Mammary epithelial cell (primary cell): ENCODE measurements at places on chromosomes 3 and 15. TPM values are rescaled to one million over a fixed set of nuclear protein-coding genes. Genes with fewer than 3 reads are reported as not detected.

- DNase-seq = no peak
Observed at GRCh38 chr15:67164811-67165253, 89.6 kb downstream of the AAGAB start.

GRCh38 chr3:25686766-25687165, 22.1 kb upstream of the TOP2B start:
- DNase-seq = no peak

DNA sequence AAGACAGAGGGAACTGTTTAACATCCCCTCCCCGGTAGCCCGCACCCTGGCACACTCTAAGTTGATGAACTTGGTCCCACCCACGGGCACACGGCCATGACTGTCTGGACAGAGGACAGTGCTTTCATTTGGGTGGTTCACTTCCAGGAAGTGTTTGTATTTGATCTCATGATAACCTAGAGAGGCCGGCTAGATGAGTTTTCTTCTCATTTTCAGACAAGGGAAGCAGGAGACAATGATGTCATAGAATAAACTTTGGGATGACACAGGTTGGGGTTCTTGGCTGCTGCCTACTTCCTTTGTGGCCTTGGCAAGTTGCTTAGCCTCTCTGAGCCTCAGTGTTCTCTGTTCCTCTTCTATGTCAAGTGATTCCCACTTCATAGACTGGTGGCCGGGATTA, 16.1 kb upstream of the LYSMD4 start:
- no peak for DNase-seq

GRCh38 chr3:5292512-5292911, 105.0 kb downstream of the EDEM1 start:
- no peak for DNase-seq

GRCh38 chr3:10581251-10581650, 75.9 kb upstream of the ATP2B2 start:
- DNase-seq = no peak

- DNase-seq = no peak
Observed at GRCh38 chr15:89813381-89814111, 1.1 kb downstream of the ANPEP start.

The SOX2 gene
- total RNA-seq = not detected in 2 replicates

GRCh38 chr3:142930463-142930862, 33.0 kb downstream of the PAQR9 start:
- no peak for DNase-seq

- no peak for DNase-seq
Observed at GRCh38 chr3:181613191-181613590, 98.5 kb upstream of the SOX2 start.
